ENCODE measurements at places on chromosomes 2 and 18.

DNA sequence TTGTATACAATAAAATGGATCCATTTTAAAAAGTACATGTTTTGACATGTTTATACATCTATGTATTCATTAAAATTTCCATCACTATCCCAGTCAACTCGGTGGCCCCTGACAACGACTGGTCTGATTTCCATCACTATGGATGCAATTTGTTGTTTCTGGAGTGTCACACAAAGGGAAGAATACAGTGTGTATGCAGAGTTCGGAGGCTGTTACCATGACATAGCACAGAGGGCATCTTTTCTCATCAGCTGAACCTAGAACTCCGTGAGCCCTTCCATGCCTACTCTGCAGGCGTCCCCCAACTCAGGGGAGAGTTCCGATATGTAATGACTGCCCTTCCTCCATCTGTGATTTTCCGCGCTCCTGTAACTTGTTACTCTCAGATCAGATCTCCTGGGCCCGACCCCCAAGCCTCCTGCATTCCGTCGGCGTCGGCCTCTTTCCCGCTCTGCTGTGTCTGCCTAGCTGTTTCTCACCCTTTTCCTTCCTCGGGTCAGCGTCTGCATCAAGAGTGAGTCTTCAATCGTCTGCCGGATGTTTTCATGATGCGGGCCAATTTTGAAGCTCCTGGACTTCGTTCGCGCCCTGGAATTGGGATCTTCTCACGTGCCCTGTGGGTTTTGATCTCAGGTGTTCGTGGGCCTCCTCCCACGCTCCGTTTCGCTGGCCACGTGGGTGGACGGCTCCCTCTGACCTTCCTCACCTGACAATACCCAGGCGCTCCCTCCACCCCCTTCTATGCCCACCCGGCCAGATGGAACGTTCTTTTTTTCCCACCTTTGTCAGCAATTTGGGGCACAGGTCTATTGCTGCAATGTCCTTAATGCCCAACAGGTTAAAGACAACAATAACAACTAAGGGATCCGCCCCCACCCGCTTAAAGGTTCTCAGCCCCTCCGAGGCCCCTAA is 161.0 kb downstream of the TWIST2 start:
- DNase-seq = no peak

DNA sequence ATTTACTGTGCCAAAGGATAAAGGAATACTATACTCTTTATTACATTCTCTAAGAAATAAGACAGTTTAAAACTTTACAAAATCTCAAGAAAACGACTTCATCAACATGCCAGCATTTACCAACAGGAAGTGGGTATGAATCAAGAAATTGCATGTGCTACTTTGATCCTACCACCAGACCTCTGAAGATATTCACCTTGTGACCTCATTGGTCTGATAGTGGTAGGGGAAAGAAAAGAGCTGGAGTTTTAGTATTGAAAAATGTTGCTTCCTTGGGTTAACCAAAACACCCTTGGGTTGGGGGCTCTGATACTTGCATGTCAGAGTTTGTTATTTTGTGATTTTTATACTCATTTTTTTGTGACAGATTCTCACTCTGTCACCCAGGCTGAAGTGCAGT is 84.1 kb upstream of the LPIN2 start:
- DNase-seq = no peak

GRCh38 chr2:62270728-62271127 is 74.8 kb downstream of the B3GNT2 start:
- no peak for DNase-seq

- no peak for DNase-seq
These were observed 20.5 kb downstream of the PDIA6 start for GRCh38 chr2:10792001-10792634.

DNA sequence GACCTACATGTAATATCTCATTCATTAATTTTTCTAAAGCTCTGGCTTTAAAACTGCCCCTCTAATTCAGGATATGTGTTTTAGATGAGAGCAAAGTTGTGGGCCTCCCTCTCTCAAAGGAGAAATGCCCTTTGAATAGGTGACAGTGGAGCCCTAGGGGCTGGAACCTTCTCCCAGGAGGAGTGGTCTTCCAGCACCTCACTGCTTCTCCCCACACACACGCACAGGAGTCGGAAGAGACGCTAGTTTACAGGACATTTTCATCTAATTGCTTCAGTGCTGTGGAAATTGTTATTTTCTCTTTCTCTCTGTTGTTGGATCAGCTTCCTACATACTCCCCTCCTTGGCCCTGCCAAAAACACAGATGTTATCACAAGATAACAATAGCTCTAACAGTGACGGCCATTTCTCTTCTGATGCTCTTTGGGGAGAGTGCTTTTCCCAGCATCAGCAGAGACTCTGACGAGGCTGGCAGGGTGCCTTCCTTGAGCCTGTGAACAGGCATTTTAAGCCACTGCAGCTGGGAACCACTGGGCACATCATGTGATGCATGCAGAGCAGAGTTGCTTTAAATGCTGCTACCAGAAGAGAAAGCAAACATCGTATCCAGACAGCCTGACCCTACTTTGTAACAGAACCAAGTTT is 209.4 kb upstream of the SP5 start:
- DNase-seq = no peak

DNA sequence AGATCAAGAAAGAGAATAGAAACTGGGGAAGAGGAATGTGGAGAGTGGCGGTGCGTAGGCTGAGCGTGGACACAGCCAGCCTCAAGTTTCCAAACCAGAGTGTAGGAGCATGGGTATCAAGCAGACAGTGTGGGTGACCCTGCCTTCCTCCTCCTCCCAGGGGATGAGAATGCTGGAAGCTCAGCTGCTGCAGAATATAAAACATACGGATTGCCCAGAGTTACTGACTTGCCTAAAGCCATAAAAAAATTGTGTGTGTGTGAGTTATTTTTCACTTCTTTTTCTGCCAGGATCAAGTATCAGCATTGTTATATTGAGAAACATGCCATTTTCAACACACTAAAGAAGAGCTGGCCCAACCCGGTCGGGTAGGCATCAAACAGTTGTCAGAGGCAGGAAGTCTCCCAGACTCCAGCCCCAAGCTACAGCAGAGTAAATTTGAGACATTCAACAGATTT is 333.3 kb upstream of the ACVR2A start:
- no peak for DNase-seq

DNA sequence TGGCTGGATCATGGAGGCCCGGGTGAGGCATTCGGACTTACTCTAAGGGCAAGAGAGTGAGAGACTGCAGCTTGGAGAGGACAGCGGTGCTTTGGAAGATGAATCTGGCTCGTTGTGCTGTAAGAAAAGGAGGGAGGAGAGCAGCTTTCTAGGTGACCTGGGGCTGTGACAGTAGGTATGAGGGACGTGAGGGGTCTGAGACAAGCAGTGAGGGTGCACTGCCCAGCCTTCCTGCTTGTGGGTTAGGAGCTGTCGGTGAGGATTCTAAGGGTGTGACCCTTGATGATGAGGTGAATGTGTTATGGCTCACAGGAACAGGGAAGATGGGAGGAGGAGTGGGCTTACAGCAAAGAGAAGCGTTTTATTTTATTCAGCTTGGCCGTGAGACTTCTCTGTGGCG is 27.1 kb upstream of the RHOB start:
- no peak for DNase-seq

- no peak for DNase-seq
These were observed 154.9 kb upstream of the KYNU start for GRCh38 chr2:142722569-142722968.

- DNase-seq = no peak
These were observed 198.4 kb downstream of the RBM43 start for GRCh38 chr2:151063271-151063670.

DNA sequence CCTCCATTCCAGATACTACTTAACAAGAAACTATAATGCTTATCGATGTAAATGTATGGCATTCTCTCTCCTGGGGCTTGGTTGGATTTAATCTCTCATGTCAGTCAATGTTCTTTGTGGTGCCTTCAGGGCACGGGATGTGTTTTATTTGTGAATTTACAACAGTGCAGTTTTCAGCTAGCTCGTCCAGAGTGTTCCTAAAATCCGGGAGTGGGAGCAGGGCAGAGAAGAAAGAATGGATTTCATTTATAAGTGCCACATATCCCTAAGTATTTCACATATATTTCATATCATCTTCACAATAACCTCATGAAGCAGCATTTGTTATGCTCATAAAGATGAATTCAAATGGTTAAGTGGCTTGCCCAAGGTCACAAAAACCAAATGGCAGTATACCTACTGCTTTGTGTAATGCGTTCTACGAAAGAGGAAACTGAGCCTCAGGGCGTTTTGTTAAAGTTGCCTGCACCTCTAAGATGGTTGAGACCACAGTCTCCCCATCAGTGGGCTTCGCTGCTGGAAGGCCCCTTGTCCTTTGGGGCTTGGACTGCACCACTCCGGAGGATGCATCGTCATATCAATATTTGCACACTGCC is 134.7 kb upstream of the MGAT5 start:
- no peak for DNase-seq
